ENCODE measurements at places on chromosomes 13 and 19.

DNA sequence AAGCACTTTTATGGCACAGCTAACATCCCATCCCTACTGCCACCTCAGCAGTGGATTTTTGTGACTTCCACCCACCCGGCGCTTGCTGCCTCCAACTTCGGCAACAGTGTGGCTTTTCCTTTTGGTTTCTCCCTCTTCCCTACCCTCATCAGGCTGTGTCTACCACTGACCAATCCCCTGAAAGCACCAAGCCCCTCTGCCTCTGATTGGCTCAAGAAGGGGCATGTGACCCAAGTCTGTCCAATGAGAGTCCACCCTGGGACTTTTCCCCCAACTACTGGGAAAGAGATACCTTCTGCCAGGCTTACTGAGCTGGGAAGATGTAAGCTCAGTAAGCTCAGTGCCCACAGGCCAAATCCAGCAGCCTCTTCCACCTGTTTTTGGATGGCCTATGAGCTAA is 5.8 kb downstream of the SMIM7 start:
- DNase-seq: no peak

DNA sequence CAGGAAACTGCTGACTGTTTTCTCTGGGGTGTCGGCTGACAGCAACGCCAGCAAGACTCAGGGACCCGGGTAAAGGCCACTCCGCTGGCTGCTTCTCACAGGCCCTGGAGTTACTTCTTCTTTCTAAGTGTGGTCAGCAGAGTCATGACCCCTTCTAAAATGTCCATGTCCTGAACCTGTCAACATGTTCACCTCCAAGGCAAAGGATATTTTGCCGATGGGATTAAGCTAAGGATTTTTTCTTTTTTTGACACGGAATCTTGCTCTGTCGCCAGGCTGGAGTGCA is 7.9 kb downstream of the PEX11G start:
- no peak for DNase-seq

DNA sequence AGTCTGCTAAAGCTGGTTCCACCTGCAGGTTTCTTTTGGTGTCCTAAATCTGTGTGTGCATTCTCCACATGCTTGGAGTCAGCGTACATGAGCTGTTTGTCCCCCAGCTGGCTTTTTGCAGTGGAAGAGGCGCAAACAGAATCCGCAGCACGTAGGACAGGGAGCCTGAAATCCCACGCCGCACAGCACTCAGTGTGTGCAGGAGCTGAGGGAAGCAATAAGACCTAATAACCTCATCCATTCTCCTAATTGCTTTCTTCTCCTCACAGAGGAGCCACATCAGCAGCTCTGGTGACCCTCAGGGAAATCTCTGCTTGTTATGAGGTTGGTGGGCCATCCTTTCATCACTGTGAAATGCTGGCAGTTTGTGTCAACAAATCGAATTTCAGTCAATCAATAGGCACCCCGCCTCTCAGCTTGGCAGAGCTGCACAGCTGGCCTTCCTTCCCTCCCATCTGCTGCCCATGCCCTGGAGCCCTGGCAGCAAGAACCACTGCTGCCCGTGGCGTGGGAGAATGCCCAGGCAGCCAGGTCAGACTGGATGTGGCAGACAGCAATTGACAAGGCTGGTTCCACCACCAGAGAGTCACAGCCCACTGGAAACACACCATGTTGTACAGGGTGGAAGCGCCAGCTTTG is 136.7 kb downstream of the ZDHHC20 start:
- no peak for DNase-seq

- DNase-seq: no peak
These were observed 166.4 kb downstream of the EFNB2 start for GRCh38 chr13:106369091-106369490.

DNA sequence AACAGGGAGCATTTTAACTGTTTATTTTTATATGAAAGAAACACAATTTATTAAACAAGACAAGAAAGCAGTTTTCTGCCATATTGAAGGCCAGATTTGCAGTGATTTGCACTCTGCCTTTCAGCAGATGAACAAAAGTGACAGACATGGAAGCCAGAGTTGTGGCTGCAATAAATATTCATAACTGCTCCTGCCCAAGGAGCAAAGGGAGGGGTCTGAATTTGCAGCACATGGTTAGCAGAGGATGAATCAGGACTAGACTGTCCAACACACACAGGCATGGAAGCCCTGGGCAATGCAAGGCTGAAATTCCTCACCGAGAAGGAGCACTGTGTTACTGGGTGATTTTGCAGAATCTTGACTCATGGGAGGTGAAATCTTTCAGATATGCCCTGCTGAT is 418.2 kb downstream of the DCT start:
- peak; percentile 53 for DNase-seq

GRCh38 chr19:47356900-47357299 is 7.8 kb downstream of the DHX34 start:
- DNase-seq: no peak

- peak; percentile 41 for DNase-seq
These were observed 26.8 kb upstream of the ACOD1 start for GRCh38 chr13:76921516-76921915.
